ENCODE measurements at places on chromosomes 1 and 21. TPM values are rescaled to one million over a fixed set of nuclear protein-coding genes. Genes with fewer than 3 reads are reported as not detected.

GRCh38 chr21:43646550-43647260 is 12.6 kb downstream of the HSF2BP start:
- peak; percentile 73 for DNase-seq

Gene MMP23B
- 16.9 TPM for polyA plus RNA-seq

GRCh38 chr1:183234660-183235476 is 48.8 kb downstream of the LAMC2 start:
- peak; percentile 67 for DNase-seq

DNA sequence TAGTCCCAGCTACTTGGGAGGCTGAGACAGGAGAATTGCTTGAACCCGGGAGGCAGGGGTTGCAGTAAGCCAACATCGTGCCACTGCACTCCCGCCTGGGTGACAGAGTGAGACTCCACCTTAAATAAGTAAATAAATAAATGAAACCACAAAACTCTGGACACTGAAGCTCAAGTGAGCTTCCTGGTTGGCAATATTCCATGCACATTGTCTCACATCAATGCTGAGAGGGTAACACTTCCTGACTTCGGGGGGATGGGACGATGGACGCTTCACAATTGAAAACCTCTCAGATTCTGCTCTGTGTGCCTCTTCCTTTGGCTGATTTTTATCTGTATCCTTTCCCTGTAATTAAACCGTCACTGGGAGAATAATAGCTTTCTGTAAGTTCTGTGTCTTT is 70.0 kb upstream of the ZNF644 start:
- no peak for DNase-seq

DNA sequence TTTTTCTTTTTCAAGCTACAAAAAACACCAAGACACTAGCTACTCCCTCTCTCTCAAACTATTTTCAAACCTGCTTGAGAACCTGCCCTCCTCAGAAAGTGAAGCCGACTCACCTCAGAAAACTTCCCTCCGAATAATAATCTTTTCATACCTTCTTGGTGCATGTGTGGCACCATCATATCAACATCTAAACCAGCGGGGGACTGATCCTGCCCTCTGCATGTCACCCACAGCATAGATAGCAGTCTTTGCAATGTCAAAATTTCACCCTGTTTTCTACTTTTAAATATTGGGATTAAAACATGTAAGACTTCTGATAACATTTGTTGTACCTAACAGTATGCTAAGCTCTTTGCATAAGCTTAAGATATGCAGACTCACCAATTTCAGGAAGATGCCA is 1260.3 kb downstream of the PLA2G4A start:
- DNase-seq, result no peak

Gene UBL4B
- polyA plus RNA-seq, result not detected
